Femur (tissue), 1 donor: ENCODE measurements at places on chromosomes 5 and 9.

GRCh38 chr5:102856389-102856777, 101.3 kb downstream of the PAM start:
- DNase-seq = no peak

- DNase-seq = no peak
These were observed 94.7 kb upstream of the ERCC6L2 start for GRCh38 chr9:95780751-95781150.

GRCh38 chr5:179253730-179254129, 91.5 kb downstream of the ADAMTS2 start:
- DNase-seq = peak; percentile 10

DNA sequence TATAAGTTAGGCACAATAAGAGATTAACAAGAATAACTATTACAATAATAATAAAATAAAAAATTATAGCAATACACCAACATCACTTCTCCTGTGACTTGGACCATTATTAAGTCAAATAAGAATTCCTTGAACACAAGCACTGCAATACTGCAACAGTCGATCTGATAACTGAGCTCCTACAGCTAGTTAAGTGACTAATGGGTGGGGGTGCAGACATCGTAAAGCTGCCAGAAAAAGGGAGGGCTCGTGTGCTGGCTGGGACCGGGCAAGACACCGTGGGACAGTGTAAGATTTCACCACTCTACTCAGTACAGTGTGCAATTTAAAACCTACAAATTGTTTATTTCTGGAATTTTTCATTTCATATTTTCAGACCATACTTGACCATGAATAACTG, 78.8 kb downstream of the SNX24 start:
- DNase-seq = no peak

GRCh38 chr9:437066-437465, 222.4 kb downstream of the DOCK8 start:
- no peak for DNase-seq

- DNase-seq = no peak
These were observed 97.9 kb downstream of the PLCXD3 start for GRCh38 chr5:41412496-41412895.

DNA sequence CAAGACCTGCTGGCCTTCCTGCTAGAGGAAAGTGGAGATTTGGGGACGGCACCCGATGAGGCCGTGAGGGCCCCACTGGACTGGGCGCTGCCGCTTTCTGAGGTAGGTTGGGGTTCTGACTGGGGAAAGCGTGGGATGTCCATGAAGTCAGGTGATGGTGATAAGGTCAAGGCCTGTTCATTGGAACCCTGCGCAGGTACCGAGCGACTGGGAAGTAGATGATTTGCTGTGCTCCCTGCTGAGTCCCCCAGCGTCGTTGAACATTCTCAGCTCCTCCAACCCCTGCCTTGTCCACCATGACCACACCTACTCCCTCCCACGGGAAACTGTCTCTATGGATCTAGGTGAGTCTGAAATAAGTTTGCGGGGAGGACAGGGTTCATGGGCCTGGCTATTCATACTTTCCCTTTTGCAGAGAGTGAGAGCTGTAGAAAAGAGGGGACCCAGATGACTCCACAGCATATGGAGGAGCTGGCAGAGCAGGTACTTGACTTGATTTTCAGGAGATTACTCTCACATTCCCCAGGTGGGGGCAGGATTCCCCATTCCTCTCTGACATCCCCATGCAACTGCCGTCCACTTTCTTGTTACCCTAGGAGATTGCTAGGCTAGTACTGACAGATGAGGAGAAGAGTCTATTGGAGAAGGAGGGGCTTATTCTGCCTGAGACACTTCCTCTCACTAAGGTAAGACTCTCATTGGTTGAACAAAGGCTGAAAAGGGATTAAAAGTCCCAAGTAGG, 505 bp downstream of the CREB3 start:
- DNase-seq = no peak
